ENCODE measurements at places on chromosomes 2 and 18. TPM values are rescaled to one million over a fixed set of nuclear protein-coding genes. Genes with fewer than 3 reads are reported as not detected.
A peak's percentile ranks its signal among the peaks of the same experiment; 100 is the strongest.

Gene ALPI
- total RNA-seq, result not detected

GRCh38 chr2:46776687-46777327, 138.8 kb downstream of the MCFD2 start:
- H3K4me1 ChIP-seq, result peaks cover 27% of the 10 kb centered on the region
- H3K4me3 ChIP-seq, result no peak overlapping the region
- no peak overlapping the region for H3K27ac ChIP-seq
- no peaks in the 10 kb centered on the region for H3K36me3 ChIP-seq
- H3K27me3 ChIP-seq, result no peaks in the 10 kb centered on the region
- no peak for DNase-seq

DNA sequence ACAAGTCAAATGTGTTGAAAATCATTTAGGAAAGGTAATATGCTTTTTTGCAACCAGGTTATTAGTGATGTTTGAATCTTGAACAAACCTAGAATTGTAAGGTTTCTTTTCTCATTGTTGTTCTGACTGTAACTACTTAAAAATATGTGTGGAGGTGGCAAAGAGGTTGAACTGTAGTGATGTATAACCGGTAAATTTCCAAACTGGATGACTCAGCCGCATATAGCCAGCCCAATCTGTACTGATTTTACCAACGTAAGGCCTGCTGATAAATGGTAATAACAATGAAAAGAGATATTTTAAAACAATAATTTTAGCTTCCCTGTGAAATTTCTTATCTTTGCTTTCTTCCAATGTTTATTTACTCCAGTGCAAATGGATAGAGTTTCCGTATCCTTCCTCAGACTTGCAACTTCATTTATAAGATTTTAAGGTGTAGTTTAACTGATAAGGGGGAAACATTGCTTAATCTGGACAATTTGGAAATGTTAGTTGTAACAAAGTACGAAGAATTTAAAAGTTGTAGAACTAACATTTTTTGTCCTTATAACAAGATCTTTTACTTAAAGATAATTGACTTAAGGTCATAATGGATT, 1170.4 kb upstream of the ZEB2 start:
- H3K27me3 ChIP-seq, result no peaks in the 10 kb centered on the region
- H3K36me3 ChIP-seq, result no peaks in the 10 kb centered on the region
- H3K27ac ChIP-seq, result no peak overlapping the region
- H3K4me1 ChIP-seq, result no peaks in the 10 kb centered on the region

Gene NFATC1
- 24.3 TPM for total RNA-seq

DNA sequence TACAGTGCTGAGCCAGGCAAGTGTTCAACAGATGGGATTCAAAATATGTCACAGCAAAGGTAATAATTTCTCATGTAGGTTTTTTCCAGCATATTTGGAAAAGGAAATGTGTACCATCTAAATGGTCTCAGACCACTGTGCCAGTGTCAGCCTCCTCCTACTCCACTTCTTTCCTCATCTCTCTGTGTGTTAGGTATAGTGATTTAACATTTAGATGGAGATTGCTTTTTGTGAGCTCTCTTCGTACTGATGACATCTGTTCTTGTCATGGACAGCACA, 80.9 kb upstream of the TSPYL6 start:
- H3K4me3 ChIP-seq, result no peak overlapping the region
- no peaks in the 10 kb centered on the region for H3K4me1 ChIP-seq
- DNase-seq, result no peak
- H3K36me3 ChIP-seq, result no peaks in the 10 kb centered on the region

DNA sequence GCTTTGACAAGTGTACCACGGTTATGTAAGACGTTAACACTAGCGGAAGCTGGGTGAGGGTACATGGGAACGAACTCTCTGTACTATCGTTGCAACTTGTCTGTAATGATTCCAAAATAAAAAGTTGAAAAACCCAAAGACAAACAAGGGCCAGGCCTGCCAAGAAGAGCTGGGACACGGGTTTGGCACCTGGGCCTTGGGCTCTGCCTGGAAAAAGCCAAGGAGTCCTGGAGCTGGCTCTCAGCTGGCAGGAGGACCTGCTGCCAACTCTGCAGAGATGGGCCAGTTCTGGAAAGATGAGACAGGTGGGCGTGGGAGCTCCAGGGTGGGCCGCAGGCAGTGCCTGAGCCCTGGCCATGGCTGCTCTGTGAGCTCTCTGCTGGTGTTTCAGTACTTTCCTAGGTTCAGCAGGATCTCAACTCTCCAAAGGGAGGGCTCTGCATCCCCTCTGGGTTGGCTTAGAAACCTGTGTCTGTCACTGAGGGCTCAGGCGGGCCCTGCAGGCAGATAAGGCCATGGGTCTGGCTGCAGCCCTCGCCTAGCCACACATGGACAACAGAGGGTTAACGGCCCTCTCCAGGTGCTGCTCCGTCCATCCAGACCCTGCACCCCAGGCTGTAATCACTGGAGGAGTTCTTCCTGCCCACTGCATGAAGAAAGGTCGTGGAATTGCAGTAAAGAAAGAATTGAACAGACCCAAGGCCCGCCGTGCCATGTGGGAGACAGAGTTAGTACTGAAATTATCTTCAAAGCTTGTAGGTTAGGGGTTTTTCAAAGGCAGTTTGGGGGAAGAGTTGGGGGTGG, 89.9 kb downstream of the RHOB start:
- no peak overlapping the region for H3K4me3 ChIP-seq
- H3K4me1 ChIP-seq, result peaks cover 75% of the 10 kb centered on the region
- H3K27ac ChIP-seq, result peak overlapping the region; percentile 61
- no peaks in the 10 kb centered on the region for H3K27me3 ChIP-seq

DNA sequence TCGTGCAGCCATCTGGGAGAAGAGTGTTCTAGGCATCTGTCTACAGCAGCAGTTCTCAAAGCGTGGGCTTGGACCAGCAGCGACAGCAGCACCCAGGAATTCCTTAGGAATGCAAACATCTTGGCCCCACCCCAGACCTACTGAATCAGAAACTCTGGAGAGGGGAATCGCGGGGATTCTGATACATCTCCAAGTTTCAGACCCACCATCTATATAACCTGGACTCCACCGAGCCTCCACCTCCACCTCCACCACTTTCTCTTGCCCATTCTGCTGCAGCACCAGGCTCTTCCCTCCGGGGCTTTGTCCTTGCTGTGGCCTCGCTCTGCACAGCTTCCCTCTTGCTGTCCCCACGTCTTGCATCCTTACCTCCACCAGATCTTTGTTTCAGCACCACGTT, 256.4 kb downstream of the BCL2 start:
- H3K27me3 ChIP-seq, result no peaks in the 10 kb centered on the region
- H3K36me3 ChIP-seq, result no peaks in the 10 kb centered on the region
- H3K4me3 ChIP-seq, result no peak overlapping the region
- H3K4me1 ChIP-seq, result no peaks in the 10 kb centered on the region
- H3K27ac ChIP-seq, result no peak overlapping the region

Gene MBD5
- 51.9 TPM for total RNA-seq

DNA sequence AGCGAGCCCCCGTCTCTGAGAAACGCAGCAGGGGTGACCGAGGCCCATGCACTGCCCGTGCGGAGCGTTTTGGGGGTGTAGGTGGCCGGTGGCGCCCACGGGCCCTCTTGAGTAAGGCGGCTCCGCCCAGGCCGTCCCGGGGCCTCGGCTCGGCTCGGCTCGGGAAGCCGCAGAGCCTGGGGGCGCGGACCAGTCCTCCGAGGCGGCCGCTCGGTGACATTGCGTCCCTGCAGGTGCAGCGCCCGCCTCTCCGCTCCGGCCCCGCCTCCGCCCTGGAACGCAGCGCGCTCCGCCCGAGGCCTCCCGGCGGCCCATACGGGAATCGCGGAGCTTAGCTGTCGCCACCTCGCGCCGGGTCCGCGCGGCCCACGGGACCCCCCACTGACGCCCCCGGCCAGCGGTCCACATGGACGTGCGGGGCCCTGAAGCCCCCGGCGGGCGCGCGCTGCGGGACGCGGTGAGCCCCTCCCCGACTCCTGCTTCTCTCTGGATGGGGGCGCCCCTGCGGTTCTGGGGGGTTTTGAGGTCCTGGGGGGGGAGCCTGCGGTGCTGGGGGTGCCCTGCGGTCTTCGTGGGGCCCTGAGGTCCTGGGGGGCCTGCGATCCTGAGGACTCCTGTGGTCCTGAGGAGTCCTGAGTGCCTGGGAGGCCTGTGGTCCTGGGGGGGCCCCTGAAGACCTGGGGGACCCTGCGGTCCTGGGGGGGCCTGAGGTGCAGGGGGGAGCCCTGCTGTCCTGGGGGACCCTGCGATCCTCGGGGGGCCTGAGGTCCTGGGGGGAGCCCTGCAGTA, at the start of gene HSBP1L1:
HSBP1L1 (plus strand) TSS at position 314 of the 789 bp plus-strand sequence; CDS start at position 407, 93 bp downstream.
- peak within 1 kb of the TSS; percentile 85 for H3K27ac ChIP-seq
- peak within 1 kb of the TSS; percentile 69 for H3K4me3 ChIP-seq
- DNase-seq, result no peak

DNA sequence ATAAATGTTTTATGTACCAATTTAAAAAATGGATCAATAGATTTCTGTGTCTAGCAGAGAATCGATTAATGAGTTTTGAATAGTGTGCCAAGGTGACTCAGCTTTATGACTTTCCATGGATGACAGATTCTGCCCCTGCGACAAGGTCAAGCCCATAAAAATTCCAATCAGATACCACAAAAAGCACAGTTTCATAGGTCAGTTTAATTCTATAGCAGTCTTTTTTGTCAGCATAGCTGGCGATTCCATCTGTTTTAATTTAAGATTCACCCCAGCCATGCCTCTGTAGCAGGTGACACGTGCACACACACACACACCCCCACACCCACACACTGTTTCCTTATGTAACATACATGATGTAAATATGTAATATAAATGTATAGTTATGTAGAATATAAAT, 28.9 kb downstream of the RAB31 start:
- H3K27me3 ChIP-seq, result no peaks in the 10 kb centered on the region
- H3K4me3 ChIP-seq, result no peak overlapping the region
- H3K27ac ChIP-seq, result no peak overlapping the region
- peaks cover 7% of the 10 kb centered on the region for H3K4me1 ChIP-seq

DNA sequence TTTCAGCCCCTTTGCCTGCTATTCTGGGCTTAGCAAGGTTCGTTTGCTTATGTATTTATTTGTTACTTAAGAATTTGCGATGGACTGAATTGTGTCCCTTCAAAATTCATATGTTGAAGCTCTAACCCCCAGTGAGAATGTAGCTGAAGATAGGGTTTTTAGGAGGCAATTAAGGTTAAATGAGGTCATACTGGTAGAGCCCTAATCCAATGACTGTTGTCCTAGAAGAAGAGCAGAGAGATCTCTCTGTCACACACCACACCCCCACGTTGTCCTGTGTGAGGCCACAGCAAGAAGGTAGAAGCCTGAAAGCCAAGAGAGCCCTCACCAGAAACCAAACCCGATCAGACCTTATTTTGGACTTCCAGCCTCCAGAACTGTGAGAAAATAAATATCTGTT, 66.7 kb downstream of the KIAA1328 start:
- H3K36me3 ChIP-seq, result no peaks in the 10 kb centered on the region
- H3K4me3 ChIP-seq, result no peak overlapping the region
- H3K4me1 ChIP-seq, result no peaks in the 10 kb centered on the region
- no peaks in the 10 kb centered on the region for H3K27me3 ChIP-seq

Measured in suprapubic skin (tissue), 4 donors.